Lower leg skin (tissue), 4 donors: ENCODE measurements at places on chromosomes 3 and 15. TPM values are rescaled to one million over a fixed set of nuclear protein-coding genes. Genes with fewer than 3 reads are reported as not detected.

- DNase-seq = no peak
Measured at GRCh38 chr3:73743551-73743950, 118.8 kb upstream of the PDZRN3 start.

The ANKRD34C gene
- not detected for total RNA-seq

DNA sequence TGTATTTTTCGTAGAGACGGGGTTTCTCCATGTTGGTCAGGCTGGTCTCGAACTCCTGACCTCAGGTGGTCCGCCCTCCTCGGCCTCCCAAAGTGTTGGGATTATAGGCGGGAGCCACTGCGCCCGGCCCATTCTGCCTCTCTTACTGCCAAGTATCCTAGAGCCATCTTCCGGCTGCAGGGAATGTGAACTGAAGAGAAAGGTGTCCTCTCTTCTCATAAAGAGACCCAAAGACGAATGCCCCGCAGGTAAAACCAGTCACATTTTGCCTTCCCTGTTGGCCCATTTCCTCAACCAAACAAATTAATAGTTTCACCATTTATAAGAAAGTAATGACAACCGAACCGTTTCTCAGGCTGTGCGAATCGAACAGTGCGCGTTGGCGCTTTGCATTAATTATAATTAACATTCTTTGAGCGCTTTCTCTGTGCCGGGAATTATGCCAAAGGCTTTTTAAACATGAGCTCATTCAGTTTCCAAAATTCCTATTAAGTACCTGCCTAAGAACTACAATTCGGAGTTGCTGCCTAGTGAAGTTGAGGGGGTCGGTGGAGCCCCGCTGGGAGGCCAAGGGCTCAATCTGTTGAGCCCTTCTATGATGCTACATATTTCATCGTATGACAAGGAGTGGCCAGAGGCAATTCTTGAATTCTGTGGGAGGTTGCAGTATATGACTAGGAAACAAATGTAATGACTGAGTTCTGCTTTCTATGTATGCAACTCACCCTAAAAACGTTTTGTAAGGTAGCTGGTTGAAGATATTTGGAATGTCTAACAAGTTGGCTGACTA lies 819 bp upstream of the RPL24 start:
- peak; percentile 33 for DNase-seq

GRCh38 chr3:70824078-70824477 lies 511.6 kb upstream of the MDFIC2 start:
- no peak for DNase-seq

The CFAP100 gene
- total RNA-seq = not detected

GRCh38 chr3:153621953-153622352 lies 459.9 kb downstream of the RAP2B start:
- no peak for DNase-seq

DNA sequence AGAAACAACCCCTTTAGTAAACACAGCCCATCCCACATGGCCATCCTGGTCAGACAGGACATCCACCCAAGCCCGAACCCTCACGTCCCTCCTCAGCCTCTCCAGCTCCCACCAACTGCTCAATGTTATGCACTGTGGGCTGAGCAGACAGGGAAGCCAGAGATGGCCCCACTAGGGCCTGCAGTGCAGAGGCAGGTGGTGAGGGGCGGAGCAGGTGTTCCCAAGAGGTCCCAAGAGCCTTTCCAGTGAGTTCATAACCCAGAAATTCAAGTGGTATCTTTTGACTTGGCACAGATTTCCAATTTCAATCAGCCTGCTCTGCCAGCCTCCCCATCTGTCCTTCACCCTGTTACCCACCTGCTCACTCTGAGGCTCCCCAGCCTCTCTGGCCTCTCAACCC lies 130.3 kb downstream of the LIPC start:
- DNase-seq = no peak

GRCh38 chr3:102471491-102471890 lies 36.7 kb downstream of the ZPLD1 start:
- DNase-seq = no peak
